ENCODE measurements at places on chromosomes 16 and 17.
A peak's percentile ranks its signal among the peaks of the same experiment; 100 is the strongest.

GRCh38 chr16:63461248-63461841 is 1425.1 kb upstream of the CDH8 start:
- no peak for DNase-seq

DNA sequence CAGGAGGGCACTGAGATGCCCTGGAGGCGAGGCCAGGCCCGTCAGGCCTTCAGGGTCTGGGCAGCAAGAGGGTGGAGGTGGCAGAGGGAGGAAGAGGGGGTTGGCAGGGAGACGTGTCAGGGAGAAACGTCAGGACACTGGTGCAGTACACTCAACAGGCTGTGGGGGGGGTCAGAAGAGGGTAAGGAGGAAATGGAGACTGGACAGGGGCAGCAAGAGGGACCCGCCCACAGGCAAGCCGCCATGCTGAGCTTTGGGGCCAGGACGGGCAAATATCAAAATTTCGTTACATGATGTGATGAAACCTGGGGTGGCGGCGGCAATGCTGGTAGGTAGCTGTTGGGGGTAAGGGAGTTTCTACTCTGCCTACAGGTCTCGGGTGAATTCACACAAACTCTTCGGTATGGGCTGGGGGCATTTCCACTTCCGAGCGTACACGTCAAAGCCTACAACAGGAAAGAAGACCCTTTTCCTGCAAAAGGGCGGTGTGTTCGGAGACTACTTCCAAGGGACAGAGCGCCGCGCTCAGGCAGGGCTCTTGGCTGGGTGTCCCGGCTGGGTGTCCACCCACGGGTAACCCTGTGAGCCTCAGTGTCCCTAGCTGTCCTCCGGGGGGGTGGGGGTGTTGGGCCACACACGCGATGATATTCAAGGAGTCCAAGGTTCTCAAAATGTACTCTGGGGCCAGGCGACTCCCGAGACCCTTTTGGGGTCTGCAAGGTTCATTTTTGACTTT is 43.3 kb upstream of the ATP2A3 start:
- no peak for DNase-seq

GRCh38 chr16:31754998-31755615 is 118.5 kb upstream of the ZNF267 start:
- DNase-seq, result no peak

DNA sequence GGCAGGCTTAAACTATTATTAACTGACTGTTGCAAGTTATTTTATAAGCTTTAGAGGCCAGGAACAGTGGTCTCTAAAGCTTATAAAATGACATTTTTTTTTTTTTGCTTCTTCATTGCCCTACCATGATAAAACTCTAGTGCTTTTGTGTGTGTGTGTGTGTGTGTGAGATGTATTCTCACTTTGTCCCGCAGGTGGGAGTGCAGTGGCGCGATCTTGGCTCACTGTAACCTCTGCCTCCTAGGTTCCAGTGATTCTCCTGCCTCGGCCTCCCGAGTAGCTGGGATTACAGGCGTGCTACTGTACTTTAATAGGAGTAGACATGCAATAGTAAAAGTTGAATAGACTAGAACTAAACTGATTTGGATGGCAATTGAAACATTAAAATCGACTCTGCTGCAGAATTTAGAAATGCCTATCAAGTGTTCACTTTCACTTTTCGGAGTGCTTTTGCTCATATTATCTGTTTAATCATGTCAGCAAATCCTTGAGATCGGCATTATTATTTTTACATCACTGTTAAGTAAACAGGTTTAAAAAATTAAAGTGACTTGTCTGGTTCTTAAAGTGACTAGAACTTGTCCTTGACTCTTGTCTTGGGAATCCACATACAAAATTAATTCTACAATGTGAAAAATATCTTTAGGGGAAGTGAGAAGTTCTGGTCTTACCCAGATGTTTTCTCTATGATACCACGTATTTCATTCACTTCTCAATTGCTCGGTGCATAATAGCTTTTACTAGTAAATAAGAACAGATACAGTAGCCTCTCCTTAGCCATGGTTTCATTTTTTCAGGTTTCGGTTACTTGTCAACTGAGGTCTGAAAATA is 8.4 kb upstream of the PCTP start:
- DNase-seq, result no peak

- no peak for DNase-seq
Observed at GRCh38 chr17:19812407-19812806, 55.3 kb downstream of the ULK2 start.

DNA sequence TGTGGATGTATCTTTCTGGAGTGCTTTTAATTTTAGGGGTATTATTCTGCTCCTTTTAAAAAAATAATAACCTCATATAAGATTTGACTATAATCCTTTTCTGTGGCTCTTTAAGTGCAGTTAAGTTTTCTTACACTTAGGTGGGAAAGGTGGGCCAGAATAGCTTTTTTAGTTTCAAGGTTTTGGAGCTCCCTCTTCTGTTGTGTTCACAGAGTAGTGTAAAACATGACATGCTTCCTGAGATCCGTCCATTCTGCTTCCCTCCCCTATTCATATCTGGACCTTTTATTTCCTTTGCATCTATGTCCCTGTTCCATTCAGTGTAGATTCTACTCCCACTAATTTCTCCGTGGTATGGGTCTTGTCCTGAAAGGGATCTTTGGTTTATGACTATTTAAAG is 12.8 kb downstream of the LRRC36 start:
- DNase-seq, result peak; percentile 12

DNA sequence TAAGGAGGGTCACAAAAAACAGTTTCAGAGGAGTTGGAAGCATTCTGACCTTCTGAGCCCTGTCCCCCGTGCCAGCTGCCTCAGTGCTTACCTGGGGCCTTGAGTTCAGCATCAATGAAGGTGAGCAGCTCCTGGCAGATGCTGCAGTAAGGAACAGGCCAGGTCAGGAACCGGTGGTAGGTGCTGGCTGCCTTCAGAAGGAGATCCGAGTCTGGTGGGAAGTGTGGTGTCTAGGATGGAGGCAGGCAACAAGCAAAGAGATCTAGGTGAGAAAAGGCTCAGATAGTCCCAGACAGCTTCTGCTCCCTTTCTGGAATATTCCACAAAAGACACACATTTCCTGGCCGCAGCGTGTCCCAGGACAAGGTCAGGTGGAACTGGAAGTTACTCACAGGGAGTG is 37.2 kb upstream of the PIK3R6 start:
- DNase-seq, result no peak

DNA sequence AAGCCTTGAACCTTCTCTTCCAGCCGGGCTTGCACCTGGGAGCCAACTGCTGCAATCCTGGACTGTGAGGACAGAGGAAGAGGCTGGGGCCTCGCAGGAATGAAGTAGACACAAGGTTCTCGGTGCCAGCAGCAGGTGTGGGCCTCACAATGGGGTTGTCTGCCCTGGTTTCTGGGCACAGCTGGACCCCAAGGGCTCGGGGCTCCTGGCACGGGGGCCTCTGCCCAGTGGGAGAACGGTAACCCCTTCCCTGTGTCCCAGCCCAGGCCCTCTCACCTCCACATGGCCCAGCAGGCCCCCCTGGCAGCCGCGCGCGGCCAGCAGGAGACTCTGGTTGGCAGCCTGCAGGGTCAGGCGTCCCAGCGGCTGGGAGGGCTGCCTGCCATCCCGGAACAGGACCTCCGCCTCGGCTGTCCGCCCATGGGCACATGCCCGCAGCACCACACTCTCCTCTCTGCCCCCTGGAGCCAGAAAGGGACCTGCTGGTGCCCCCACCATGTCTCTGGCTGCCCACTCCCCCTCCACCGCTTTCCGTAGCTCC is 46.9 kb downstream of the RMI2 start:
- DNase-seq, result no peak

DNA sequence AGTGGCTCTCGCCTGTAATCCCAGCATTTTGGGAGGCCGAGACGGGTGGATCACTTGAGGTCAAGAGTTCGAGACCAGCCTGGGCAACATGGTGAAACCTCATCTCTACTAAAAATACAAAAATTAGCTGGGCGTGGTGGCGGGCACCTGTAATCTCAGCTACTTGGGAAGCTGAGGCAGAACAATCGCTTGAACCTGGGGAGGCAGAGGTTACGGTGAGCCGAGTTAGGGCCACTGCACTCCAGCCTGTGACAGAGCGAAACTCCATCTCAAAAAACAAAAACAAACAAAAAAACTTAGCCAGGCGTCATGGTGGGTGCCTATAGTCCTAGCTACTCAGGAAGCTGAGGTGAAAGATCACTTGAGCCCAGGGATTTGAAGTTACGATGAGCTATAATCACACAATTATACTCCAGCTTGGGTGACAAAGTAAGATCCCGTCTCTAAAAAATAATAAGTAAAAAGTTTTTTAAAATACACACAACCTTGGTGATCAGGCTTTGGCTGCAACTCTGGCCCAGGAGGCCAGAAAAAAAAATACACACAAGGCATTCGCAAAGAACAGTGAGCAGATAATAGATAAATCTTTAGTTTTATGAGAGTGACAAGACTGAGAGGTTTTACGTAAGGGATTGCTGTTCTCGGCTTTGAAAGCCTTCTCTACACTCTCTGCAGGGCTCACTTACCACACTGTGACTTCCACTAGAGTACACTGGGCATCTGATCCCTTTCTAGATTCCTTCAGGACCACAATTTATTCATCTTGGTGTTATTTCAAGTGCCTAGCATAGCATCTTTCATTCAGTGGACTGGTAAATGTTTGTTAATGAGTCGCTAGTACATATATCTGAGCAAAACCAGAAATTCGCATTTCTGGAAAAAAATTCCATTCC is 5.9 kb downstream of the GSPT1 start:
- DNase-seq, result no peak

- no peak for DNase-seq
Observed at GRCh38 chr17:1957037-1957436, 68.1 kb downstream of the RTN4RL1 start.

GRCh38 chr17:17792551-17793377 is 44.0 kb downstream of the SREBF1 start:
- DNase-seq, result peak; percentile 68

- no peak for DNase-seq
Observed at GRCh38 chr17:63695889-63696288, 4.0 kb downstream of the LIMD2 start.

DNA sequence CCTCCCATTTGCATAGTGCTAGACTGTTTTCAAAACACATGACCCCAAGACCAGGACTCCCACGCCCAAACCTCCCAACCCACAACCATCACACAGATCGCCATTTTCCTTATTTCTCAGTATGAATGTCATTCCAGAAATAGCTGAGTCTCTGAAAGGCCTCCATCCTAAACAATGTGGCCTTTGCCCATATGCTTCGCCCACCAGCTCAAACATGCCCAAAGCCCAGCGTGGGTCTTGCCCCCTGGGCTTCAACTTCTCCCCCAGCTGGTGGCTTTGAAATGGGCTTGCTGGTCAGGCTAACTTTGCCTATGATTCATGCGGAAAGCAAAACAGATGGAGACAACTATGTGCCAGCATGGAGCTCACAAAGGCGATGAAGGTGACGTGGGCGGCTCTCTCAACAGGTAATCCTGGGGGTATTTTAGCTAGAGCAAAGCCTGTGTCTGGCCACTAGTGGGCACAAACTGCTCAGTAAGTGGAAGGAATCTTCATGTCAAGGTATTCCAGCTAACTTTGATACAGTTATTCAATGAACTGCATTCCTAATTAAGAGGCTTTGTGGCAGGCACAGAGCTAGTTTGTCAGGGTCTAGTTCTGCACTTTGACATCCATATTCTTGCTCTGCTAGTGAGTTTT is 17.1 kb downstream of the PMP22 start:
- no peak for DNase-seq

GRCh38 chr17:81365148-81365600 is 30.1 kb upstream of the BAHCC1 start:
- DNase-seq, result no peak

DNA sequence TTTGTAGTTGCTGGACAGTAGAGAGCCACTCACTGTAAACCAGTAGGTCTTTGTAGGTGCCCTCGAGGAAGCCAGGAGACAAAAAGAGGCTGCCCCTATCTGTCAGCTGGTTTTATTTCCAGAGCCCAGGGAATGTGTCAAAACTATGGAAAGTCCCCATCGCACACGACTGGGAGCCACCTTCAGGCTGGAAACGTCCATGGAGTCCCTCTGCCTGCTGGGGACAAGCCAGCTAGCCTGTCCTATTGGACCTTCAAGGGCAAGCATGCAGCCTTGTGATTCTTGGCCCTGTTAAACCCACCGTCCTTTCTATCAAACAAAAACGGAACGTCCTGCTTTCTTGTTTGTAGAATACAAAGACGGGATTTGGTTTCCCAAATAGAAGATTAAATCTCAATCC is 289.8 kb downstream of the SLC39A11 start:
- DNase-seq, result no peak

GRCh38 chr16:73572135-73572828 is 524.4 kb upstream of the ZFHX3 start:
- no peak for DNase-seq

DNA sequence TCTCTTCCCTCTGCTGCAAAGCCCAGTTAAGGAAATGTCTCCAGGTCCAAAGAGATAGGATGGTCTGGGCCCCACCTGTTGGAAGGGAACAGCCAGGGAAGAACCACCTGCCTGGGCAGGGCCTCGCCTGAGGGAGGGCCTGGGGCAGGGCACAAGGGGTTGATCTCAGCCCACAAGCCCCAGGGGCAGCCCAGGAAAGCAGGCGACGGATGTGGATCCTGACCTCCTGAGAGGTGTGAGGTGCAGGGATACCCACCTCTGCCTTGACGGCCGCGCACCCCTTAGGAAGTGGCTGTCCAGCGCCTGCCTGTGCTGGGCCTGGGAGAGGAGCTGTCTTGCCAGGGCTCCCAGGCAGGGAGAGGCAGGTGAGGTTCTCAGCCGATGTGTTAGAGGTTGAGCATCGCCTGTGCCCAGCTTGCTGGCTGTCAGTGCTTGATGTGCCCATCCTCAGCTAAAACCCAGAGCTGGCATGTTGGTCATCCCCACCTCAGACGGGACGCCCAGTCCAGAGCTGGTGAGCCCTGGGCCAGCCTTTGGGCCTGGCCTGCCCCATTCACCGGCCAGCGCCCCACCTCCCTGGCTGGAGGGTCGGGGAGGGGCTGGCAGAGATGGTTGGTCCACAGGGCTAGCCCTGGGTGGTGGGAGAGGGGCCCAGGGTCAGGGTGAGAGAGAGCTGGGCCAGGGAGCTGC is 434 bp downstream of the CEMP1 start:
- no peak for DNase-seq

DNA sequence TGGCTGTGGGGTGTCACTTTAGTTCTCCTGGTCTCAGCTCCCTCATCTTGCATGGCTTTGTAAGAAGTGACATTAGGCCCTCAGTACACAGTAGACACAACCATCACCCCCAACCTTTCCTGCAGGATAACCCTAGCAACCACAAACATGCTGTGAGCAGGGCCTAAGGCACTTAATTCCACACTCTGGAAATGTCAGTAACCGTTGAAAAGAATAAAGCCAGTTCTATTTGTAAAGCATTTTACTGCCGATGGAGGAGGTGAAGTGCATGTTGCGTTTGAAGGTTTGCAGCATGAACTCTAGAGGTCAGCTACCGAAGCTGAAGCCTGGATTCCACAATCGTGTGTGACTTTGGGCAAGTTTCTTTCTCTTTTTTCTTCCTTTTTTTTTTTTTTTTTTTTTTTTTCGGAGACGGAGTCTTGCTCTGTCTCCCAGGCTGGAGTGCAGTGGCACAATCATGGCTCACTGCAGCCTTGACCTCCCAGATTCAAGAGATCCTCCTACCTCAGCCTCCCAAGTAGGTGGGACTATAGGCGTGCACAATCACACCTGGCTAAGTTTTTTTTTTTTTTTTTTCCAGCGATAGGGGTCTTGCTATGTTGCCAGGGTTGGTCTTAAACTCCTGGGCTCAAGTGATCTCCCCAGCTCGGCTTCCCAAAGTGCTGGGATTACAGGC is 26.1 kb upstream of the TOB1 start:
- no peak for DNase-seq
